Left renal pelvis (tissue), 4 donors: ENCODE measurements at places on chromosomes 7 and 10. TPM values are rescaled to one million over a fixed set of nuclear protein-coding genes. Genes with fewer than 3 reads are reported as not detected.

RBP4 gene
- 15.7 TPM for polyA plus RNA-seq

CLRN3 gene
- 14.4 TPM for polyA plus RNA-seq

DNA sequence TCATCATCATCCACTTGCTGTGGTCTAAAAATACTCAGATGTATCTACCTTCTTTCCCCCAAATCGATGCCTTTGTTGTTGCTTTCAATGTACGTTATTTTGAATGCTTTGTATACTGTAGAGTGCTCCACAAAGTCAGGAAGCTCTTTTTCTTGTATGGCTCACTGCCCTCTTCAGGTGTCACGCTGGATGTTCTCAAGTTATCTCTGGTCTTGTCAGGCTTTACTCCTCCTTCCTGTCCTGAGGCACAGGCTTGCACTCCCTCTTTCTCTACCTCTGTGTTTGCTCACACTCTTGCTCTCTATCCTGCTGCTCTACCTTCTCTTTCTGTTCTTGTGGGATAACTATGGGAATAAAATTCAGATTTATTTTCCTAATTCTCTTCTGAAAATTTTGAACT is 381.3 kb downstream of the NRG3 start:
- DNase-seq = no peak

DNA sequence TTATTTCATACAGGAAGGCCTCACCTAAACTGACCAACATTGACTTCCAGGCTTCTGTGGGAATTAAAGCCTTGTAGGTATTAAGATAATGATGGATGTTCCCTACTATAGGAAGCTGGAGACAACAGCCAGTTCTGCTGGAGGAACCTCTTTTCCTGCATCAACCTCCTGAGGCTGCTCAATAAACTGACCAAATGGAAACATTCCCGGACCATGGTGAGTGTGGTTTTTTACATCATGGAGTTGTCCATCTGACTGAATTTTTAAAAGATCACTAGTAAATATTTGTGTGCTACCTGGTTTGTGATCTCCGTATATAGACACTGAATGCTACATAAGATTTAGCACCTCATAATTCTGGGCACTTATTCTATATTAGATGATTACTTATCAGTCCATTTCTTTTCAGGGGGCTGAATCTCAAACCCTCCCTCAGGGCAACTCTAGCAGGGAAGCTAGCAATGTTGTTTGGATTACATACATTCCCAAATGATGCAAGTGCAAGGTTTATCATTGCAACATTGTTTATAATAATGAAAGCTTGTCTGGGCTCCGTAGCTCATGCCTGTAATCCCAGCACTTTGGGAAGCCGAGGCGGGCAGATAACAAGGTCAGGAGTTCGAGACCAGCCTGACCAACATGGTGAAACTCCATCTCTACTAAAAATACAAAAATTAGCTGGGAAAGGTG is 21.5 kb upstream of the SMKR1 start:
- no peak for DNase-seq

- DNase-seq = no peak
Observed at GRCh38 chr10:44902941-44903545, 8.1 kb upstream of the TMEM72 start.
